ENCODE measurements at places on chromosomes 2 and 18. TPM values are rescaled to one million over a fixed set of nuclear protein-coding genes. Genes with fewer than 3 reads are reported as not detected.

- no peak for DNase-seq
Observed at GRCh38 chr18:23970161-23971096, 44.1 kb upstream of the TTC39C start.

- DNase-seq, result no peak
Observed at GRCh38 chr18:36536426-36536825, 238.9 kb downstream of the FHOD3 start.

DNA sequence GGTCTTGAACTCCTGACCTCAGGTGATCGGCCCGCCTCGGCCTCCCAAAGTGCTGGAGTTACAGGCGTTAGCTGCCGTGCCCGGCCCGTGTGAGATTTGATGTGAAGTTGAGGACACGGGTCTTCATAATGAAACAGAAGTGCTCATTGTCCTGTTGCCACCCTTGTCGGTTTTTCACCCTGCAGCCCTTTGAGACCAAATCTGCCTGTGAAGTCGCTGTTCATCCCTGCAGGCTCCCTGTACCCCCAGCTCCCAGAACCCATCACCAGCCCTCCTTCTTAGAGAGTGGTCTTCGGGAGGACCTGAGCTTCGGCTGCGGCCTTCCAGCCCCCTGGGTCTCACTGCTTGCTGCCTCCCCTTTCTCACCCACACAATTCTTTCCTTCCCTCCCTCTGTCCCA is 325.2 kb downstream of the GBX2 start:
- no peak for DNase-seq

GRCh38 chr2:20400787-20401488 is 45.9 kb upstream of the RHOB start:
- DNase-seq, result no peak

- no peak for DNase-seq
Observed at GRCh38 chr18:63477968-63478367, 1.2 kb downstream of the SERPINB5 start.

DNA sequence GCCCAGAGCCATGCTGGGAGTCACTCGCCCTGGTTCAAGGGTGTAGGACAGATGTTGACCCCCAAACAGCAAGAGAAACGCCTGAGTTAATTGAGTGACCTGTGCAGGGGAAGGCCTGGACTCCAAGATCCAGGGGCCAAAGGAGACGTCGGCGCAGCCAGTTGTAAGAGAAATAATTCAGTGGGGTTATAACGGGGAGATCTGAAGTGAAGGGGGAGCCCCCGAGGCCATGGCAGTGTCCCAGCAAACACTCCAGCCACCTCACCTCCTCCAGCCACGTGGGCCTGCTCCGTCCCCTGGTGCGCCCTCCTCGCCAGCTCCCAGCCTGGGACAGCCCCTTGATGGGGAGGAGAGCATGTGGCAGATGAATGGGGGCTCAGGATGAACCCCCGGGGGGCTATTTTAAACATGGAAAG is 130.7 kb upstream of the GPC1 start:
- no peak for DNase-seq

DNA sequence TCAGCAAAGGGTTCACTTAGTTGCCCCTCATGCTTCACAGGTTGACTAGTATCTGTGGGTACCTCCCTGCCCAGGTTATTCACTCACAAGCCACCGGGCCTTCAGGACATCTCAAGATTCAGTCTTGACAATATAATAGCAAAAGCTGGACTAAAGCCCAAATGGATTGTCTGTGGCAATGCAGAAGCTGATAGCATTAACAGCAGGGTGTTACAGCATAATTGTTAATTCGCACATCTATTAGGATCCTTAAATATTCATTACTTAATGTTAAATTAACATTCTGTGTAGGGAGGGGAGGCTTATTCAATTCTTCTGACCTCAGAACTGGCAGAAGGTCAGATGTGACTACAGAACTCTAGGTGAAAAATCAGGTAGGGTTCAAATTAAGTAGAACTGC is 20.2 kb upstream of the GTF2A1L start:
- no peak for DNase-seq

GRCh38 chr2:140658760-140659692 is 1471.8 kb downstream of the LRP1B start:
- no peak for DNase-seq

DNA sequence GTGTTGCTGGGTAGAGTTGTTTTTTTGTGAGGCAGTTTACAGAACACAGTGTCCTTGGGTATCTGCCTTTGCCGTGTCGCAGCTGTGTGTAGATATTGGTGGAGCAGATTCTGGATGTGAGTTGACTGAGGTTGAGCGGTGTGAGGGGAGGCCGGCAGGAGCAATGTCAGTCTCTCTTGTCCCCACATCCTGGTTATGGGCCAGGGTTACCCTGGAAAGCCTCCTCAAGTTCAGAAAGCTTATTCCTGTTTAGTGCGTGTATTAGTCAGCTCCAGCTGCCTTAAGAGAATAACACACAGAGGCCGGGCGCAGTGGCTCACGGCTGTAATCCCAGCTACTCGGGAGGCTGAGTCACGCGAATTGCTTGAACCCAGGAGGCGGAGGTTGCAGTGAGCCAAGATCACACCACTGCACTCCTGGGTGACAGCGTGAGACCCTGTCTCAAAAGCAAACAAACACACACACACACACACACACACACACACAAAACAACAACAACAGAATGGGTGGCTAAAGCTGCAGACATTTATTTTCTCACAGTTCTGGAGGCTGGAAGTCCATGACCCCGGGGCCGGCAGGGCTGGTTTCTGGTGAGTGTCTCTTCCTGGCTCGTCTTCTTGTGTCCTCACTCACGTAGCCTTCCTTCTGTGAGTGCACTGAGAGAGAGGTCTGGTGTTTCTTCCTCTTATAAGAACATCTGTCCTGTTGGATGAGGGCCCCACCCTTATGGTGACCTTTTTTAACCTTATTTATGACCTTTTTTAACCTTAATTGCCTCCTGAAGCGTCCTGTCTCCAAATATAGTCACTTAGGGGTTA is 5.1 kb downstream of the NCK2 start:
- DNase-seq, result peak; percentile 29

DNA sequence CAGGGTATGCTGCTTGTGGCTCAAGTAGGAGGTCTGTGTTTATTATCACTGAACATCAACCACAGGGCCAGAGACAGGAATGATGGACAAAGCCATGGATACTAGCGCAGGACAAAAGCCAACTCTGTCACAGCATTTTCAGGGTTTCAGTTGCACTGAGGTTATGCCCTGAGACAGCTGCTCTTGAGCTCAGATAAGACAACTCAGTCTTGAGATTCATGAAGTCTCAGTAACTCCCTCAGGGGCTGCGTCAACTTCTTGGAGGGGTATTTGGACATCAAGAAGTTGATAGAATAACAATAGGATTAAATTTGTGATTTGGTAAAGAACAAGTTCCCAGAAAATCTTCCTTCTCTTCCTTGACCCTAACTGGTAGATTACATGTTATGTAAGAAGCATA is 287.0 kb upstream of the SLC14A2 start:
- DNase-seq, result no peak

DNA sequence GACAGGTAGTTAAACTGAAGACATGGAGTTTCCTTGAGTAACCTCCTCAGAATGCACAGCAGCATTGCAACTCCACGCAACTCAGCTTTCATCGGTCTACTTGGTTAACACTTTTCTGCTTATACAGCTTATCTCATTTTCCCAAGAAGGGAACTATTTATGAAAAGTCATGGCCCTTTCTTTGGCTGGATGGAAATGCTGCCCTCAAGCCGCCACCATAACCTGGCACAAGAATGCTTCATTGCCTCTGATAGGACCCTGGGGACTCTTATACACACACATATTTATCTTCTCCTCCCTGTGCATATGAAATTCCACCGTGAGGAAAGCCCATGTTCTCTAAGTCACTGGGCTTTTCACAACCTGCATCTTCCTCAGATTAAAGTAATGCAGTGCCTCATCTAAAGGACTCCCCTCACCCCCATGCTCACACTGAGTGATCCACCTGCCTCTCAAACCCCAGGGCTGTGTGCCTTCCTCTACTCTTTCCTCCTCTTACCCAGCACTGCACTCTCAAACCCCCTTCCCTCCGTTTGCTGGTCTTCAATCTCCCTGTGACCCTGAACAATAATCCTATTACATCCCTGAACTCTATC is 192.0 kb upstream of the HNRNPA3 start:
- no peak for DNase-seq

The RBM43 gene
- 2.8 TPM for total RNA-seq

The PLCD4 gene
- total RNA-seq, result 0.31 TPM

GRCh38 chr18:45871431-45872084 is 46.1 kb downstream of the SIGLEC15 start:
- no peak for DNase-seq

GRCh38 chr2:112541315-112542122 is 746 bp upstream of the POLR1B start:
- peak; percentile 89 for DNase-seq

The NFATC1 gene
- total RNA-seq, result 0.16 TPM

The KCNG3 gene
- 0.16 TPM for total RNA-seq

GRCh38 chr18:57771193-57771592 is 31.9 kb downstream of the ATP8B1 start:
- DNase-seq, result no peak

The MAPK4 gene
- 30.3 TPM for total RNA-seq

DNA sequence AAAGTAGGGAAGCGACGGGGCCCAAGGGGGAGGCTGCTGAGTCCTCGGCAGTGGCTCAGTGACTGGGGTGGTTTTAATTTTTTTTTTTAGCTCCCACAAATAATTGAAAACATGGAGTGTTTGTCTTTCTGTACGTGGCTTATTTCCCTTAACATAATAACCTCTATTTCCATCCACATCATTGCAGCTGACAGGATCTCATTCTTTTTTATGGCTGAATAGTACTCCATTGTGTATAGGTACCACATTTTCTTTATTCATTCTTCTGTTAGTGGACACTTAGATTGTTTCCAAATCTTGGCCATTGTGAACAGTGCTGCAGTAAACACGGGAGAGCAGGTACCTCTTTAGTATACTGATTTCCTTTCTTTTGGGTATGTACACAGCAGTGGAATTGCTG is 65.1 kb downstream of the ASAP2 start:
- DNase-seq, result no peak

The CDK15 gene
- not detected for total RNA-seq

The IDH1 gene
- 210 TPM for total RNA-seq

DNA sequence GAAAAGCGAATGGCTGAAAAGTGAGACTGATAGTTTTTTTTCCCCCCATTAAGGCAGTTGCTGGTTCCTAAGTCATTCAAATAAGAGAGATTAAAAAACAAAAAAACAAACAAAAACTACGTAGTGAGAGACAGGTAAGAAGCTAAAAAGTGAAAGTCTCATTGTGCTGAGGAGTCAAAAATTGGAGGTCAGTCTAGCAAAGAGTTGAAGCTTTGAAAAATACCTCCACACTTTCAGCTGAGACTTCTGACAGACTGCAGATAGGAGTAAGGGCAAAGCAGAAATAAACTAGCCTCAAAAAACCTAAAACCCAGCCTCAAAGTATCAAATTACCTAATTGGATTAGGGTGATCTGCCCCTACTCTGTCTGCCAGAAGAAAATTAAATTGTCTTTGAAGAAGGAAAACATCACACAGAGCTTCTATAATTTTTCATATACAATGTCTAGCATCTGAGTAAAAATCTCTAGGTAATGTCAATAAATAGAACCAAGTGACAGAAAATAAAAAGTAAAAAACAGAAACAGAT is 10.9 kb upstream of the EIF2AK3 start:
- no peak for DNase-seq

The CNGA3 gene
- 4.4 TPM for total RNA-seq

GRCh38 chr2:101083613-101084012 is 67.6 kb downstream of the TBC1D8 start:
- DNase-seq, result no peak

GRCh38 chr18:79588636-79589481 is 90.7 kb upstream of the CTDP1 start:
- no peak for DNase-seq

GRCh38 chr2:205687641-205687956 is 5.3 kb downstream of the NRP2 start:
- DNase-seq, result no peak

- DNase-seq, result no peak
Observed at GRCh38 chr2:214465363-214466146, 54.7 kb downstream of the VWC2L start.

- DNase-seq, result no peak
Observed at GRCh38 chr2:133711201-133711600, 142.9 kb upstream of the NCKAP5 start.

- no peak for DNase-seq
Observed at GRCh38 chr2:185970148-185970852, 231.7 kb downstream of the FSIP2 start.

DNA sequence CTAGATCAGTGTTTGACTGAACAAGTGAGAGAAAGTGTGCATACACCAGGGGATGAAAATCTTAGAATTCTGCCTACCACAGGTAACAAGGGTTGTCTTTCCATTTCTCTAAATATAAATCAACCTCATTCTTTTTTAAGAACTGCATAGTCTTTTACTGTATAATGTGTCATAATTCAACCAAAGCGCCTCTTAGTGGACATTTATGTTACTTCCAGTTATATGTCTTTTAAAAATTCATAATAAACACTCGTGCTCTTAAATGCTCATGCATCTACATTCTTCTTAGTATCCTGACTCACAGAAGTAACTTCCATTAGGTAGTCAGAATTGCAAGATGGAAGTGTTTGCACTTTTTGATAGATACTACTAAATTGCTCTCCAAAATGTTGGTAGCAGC is 76.2 kb downstream of the CHRNA1 start:
- DNase-seq, result no peak

The MGAT5 gene
- 70.3 TPM for total RNA-seq

GRCh38 chr2:18153741-18154140 is 275.3 kb downstream of the KCNS3 start:
- DNase-seq, result no peak

GRCh38 chr18:46171331-46171730 is 67.1 kb downstream of the HAUS1 start:
- no peak for DNase-seq

DNA sequence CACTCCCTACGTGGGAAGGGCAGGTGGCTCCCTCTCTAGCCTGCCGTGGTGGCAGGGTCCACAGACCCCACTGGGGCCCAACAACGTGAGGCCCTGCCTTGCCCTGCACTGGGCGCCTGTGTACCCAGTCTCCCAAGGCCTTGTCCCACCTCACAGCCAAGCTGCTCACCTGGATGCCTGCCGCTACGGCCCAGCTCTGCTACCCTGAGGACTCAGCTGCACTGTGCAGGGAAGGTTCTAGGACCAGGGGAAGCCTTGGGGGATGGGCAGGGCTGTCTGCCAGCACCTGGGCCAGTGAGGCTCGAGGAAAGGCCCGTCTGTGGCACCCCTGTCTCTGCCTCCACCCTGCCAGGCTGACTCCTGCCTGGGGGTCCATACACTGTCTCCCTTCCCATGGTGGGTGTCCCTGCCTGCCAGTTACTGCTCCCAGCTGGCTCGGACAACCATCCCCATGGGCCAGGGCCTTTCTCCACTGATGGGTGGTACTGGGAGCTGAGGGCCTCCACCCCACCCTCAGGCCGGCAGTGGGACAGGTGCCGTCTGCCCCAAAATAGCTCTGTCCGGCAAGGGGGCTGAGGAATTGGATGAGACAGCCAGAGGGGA is 33.2 kb downstream of the HS6ST1 start:
- no peak for DNase-seq

Measured in occipital lobe (tissue), 3 donors.